ENCODE measurements at places on chromosomes 1 and 21.

DNA sequence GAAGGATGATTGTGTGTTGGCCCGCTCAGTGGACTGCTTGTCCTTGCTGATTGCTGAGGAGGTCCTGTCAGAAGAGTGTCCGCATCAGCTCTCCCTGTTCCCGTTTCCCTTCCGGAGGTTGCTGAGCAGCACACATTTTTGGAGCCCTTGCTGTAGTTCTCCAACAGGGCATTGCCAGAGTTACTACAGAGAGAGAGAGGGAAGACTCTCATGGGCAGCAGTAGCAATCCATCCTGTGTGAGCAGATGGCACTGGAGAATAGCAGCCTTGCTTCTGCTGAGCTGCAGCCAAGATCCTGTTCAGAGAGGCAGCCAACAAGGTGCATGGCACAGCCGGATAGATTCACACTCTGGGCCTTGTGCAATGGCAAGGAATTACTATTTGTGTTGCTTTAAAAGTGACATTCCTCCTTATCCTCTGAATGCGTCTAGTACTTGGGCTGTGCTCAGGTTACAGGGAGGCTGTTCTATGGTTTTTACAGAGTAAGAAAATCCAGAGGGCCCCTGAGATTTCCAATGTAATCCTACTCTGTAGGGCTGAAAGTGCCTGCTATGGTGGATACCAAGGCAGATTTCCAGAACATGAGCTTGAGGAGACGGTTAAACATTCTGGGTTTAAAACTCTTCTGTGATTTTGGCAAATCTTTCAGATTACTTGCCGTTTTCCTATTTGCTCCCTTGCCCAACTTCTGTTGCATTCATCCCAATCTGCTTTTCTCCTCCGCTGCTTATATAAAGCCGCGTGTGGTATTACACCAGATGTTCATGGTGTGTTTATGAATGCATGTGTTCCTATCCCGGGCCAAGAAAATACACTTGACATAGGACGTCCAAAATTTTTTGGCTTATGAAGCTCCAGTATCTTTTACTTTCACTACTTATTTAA, 27.4 kb downstream of the AK4 start:
- no peak for DNase-seq

DNA sequence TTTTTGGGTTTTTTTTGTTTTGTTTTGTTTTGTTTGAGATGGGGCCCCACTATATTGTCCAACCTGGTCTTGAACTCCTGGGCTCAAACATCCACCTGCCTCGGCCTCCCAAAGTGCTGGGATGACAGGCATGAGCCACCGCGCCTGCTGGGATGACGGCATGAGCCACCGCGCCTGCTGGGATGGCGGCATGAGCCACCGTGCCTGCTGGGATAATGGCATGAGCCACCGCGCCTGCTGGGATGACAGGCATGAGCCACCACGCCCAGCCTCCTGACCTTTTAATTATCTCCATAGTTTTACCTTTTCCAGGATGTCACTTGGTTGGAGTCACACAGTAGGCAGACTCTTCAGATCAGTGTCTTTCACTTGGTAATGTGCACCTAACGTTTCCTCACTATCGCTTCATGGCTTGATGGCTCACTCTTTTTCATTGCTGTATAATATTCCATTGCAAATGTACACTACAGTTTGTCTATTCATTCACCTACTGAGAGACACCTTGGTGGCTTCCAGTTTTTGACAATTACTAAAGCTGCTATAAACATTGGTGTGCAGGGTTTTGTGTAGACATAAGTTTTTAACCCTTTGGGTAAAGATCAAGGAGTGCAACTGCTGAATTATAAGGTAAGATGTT, 10.1 kb upstream of the PDXK start:
- peak; percentile 93 for DNase-seq

DNA sequence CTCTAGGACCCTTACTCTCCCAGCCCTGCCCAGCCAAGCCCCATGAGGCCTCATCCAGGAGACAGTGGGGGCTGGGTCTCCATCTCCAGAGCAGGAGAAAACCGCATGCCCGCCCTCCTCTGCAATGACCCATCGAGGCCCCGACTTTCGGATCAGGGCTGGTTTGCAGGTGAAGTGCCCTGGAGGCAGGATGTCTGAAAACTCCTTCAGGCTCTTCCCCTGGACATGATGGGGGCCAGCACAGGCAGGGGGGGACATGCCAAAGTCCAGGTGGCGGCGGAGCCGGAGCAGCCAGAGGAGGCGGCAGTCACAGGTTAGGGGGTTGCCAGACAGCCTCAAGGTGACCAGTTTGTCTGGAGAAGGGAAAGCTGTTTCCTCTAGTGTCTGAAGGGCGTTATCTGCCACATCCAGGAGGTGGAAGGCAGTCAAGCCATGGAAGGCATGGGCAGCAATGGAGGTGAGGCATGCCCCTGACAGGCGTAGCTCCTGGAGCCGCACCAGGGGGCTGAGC, 3.9 kb downstream of the LINGO4 start:
- no peak for DNase-seq

DNA sequence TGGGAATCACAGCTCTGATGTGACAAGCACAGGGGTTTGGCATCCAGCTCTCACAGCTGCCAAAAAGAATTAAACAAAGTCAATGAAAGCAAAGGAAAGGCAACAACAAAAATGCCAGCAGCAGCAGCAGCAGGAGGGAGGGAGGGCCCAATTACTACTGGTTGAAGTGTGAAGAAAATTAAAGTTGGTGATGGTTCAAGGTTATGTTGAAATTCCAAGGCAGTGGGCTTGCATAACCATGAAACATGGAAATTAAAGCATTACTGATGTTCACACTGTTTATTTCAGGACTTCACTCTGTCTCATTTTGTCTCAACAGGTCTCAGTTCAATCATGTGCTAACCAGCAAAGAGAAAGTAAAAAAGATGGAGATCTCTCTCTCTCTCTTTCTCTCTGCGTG, 220.3 kb upstream of the LYPLAL1 start:
- DNase-seq = no peak

GRCh38 chr1:26537951-26538352, 8.4 kb downstream of the RPS6KA1 start:
- DNase-seq = no peak

DNA sequence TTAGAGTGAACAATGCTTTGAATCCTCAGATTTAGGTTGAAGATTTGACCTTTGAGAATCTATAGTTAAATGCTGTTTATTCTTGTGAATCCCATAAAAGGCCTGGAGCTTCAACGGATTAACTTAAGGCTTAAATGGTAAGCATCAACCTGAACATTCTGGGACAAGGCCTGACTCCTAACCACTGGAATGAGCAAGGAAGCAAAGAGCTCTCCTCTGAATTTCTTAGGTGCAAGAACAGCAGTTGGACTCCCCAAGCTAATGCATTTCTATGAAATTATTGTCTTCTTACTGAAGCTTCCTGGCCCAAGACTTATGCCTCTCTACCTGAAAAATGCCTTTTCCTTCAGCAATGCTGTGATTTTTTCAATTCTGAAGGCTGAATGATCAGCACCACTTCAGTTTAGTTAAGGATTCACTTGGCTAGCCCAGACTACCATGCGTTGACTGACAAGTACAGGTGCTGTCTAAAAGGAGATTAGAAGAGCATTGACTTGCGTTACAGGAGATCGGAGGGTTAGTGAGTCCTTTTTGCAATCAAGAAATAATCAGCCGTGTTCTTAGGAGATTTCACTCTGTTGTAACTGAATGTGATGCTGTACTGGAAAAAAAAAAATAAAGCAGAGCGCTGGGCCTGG, 178.5 kb downstream of the ZC3H11B start:
- DNase-seq = no peak

- DNase-seq = peak; percentile 83
Measured at GRCh38 chr1:89483010-89483756, 41.4 kb upstream of the LRRC8B start.

GRCh38 chr1:157035121-157035520, 10.4 kb downstream of the ARHGEF11 start:
- DNase-seq = no peak

DNA sequence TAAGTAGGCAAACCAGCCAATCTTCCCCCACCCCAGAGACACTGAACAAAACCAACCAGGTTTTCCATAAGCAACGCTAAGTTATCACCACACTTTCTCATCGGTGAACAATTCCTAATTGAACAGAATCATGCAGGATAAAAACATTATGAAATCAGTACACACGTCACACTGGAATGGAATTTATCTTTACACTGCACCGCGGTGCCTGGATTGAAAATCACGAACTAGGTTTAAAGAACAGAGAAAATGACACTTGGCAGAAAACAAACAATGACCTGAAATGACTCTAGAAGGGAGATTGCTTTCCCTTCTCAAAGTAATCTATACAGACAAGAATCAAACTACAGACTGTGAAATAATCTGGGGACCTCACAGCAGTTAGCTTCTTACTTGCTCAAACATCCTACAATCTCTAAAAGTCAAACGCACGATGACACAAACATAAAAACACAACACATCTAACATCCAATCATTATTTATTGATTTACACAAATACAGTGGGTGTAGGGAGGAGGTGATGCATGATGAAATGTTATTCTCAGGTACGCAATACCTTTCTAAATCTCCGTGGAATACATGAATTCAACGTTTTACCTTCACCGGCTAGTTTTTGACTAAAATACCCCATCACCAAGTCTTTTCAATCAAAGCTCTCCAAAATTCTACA, 1.9 kb downstream of the EIF4G3 start:
- DNase-seq = no peak

DNA sequence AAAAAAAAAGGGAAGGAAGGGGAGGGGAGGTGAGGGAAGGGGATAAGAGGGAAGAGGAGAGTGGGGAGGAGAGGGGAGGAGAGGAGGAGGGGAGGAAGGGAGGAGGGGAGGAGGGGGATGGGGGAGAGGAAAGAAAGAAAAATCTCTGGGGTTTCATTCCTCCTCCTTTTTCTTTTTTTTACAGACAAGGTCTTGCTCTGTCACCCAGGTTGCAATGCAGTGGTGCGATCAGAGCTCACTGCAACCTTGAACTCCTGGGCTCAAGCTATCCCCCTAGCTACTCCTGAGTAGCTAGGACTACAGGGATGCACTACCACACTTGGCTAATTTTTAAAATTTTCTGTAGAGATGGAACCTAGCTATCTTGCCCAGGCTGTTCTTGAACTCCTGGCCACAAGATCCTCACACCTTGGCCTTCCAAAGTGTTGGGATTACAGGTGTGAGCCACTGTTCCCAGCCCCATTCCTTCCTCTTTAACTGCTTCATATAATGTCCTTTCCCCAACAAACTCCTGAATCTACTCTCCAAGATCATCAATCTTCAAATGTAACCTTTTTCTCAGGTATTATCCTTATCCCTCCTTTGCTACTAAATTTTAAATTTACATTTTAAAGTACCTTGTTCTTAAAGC, 23.2 kb downstream of the GON4L start:
- no peak for DNase-seq

GRCh38 chr1:13950637-13951036, 250.6 kb downstream of the PRDM2 start:
- no peak for DNase-seq

GRCh38 chr21:33971492-33972013, 55.9 kb upstream of the ATP5PO start:
- peak; percentile 81 for DNase-seq

DNA sequence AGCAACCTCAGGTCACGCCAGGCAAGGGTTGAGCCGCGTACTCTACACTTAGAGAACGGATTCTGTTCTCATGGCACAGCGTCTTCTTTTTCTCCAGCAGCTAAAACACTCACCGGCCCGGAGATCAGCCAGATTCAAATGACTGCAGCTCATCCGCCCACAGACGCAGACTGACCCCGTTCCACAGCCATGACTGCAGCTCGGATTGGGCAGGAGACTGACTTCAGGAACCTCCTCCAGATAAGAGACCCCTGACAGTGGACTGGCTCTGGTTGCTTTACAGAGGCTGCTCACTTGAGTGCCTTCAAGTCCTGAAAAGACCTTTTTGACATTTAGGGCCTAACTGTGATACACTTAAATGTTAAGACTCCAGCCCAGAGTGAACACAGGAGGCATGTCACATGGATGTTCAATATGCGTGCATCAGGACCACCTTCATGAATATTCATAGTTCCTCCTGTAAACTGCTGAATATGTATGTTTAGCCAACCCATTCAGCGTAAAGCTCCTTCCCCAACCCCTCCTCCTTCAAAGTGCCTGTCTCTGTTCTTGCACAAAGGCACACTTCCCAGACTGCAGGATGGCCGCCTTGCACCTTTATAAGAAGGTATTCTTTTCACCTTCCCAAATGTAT, 42.6 kb downstream of the BACE2 start:
- DNase-seq = no peak

- peak; percentile 90 for DNase-seq
Measured at GRCh38 chr21:36508948-36509347, 29.0 kb upstream of the CLDN14 start.

GRCh38 chr1:175599212-175599705, 144.1 kb downstream of the TNR start:
- no peak for DNase-seq

DNA sequence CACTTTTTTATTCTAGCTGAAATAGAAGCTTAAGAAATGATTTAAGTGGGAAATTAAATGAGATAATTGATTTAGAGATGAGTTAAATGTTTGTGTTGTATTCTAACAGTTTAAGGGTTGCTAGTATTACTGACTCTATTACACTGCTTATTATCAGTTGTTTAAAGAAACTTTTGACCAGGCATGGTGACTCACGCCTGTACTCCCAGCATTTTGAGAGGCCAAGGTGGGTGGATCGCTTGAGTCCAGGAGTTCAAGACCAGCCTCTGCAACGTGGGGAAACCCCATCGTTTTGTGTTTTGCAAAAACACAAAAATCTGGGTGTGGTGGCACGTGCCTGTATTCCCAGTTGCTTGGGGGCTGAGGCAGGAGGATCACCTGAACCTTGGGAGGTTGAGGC, 14.2 kb downstream of the CLIC4 start:
- DNase-seq = no peak

GRCh38 chr1:39387452-39387851, 104.0 kb upstream of the BMP8A start:
- no peak for DNase-seq

- no peak for DNase-seq
Measured at GRCh38 chr1:198186916-198187580, 30.2 kb downstream of the NEK7 start.

- DNase-seq = no peak
Measured at GRCh38 chr1:63799307-63799706, 25.5 kb downstream of the ROR1 start.

- peak; percentile 46 for DNase-seq
Measured at GRCh38 chr1:206708058-206708457, 23.4 kb downstream of the MAPKAPK2 start.

Measured in NCI-H69 (cell line).